ENCODE measurements at places on chromosomes 13 and 19. TPM values are rescaled to one million over a fixed set of nuclear protein-coding genes. Genes with fewer than 3 reads are reported as not detected.
A peak's percentile ranks its signal among the peaks of the same experiment; 100 is the strongest.

- H3K27ac ChIP-seq = peak overlapping the region; percentile 5
- peaks cover 7% of the 10 kb centered on the region for H3K36me3 ChIP-seq
- no peak overlapping the region for H3K4me3 ChIP-seq
- DNase-seq = no peak
- no peaks in the 10 kb centered on the region for H3K27me3 ChIP-seq
Observed at GRCh38 chr19:21321996-21322395, 7.2 kb downstream of the ZNF708 start.

DNA sequence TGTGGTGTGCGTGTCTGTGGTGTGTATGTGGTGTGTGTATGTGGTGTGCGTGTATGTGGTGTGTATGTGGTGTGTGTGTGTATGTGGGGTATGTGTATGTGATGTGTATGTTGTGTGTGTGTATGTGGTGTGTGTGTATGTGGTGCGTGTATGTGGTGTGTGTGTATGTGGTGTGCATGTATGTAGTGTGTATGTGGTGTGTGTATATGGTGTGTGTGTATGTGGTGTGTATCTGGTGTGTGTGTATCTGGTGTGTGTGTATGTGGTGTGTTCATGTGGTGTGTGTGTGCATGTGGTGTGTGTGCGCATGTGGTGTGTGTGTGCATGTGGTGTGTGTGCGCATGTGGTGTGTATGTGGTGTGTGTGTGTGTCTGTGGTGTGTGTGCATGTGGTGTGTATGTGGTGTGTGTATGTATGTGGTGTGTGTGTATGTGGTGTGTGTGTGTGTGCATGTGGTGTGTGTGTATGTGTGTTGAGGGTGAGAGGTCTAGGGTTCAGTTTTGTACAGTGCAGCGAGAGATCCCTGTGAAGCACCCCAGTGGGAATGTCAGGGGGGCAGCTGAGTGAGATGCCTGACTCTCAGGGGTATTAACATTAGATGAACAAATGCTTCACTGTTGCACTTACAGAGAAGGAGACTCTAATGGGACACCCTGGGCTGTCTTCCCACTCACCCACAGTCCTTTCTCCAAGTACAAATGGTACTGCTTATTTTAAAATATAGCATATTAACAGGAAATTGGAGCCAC, 61.3 kb upstream of the MEDAG start:
- H3K36me3 ChIP-seq = no peaks in the 10 kb centered on the region
- no peak for DNase-seq
- H3K4me1 ChIP-seq = no peaks in the 10 kb centered on the region

DNA sequence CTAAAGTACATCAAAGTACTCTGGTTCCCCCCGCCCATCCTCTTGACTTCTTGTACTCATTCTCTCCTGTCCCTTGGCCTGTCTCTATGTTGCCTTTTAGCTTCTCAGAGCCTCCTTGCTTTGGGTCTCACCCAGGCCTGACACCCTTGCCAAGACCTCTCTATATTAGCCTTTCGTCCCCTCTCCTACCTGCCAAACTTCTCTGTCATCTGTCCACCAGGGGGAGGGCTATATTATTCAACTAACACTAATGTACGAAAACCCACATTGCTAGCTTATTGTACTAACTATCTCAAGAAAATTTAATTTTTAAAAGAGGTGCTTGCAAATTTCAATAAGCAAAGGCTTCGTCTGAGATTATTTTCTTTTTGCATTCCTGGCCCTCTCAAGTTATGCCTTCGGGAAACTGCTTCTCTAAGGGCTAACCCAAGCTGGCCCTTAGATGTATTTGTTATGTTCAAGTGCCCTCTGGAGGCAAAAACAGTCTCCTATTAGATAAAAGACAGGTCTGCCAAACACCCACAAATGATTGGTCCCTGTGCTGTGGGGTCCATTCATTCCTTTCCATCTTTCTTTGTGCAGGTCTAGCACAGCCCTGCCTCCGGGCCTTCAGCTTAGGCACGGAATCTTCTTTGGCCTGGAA, 6.3 kb upstream of the MRPS31 start:
- H3K27me3 ChIP-seq = no peaks in the 10 kb centered on the region
- H3K4me3 ChIP-seq = no peak overlapping the region
- peak; percentile 41 for DNase-seq
- H3K4me1 ChIP-seq = peaks cover 19% of the 10 kb centered on the region
- H3K27ac ChIP-seq = peak overlapping the region; percentile 79

KCNC3 gene
- 0.47 TPM for total RNA-seq

DNA sequence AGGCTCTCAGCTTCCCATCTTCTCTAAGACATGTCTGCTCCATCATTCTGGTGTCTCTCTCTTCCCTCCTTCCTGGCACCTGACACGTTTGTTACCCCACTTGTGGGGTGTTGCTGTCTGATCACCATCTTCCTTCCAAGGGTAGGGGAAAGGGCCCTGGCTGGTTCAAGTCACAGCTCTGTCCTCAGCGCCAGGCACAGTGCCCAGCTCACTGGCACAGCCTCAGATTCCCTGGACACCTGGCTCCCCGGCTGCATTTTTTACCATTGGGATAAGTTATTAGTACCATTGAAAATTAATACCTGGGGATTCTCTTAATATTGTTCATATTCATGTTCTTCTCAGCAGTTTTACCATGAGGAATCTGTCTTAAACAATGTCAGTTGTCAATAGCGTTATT, 50.8 kb upstream of the LDLR start:
- no peak overlapping the region for H3K27ac ChIP-seq
- H3K4me3 ChIP-seq = no peak overlapping the region
- no peak for DNase-seq
- peaks cover 83% of the 10 kb centered on the region for H3K36me3 ChIP-seq
- H3K4me1 ChIP-seq = peaks cover 4% of the 10 kb centered on the region

GRCh38 chr19:56423985-56424353, 19.8 kb downstream of the ZNF583 start:
- DNase-seq = no peak
- H3K36me3 ChIP-seq = peaks cover 7% of the 10 kb centered on the region
- no peak overlapping the region for H3K27ac ChIP-seq
- H3K4me3 ChIP-seq = no peak overlapping the region
- no peaks in the 10 kb centered on the region for H3K4me1 ChIP-seq

KLK10 gene
- 0.42 TPM for total RNA-seq

DNA sequence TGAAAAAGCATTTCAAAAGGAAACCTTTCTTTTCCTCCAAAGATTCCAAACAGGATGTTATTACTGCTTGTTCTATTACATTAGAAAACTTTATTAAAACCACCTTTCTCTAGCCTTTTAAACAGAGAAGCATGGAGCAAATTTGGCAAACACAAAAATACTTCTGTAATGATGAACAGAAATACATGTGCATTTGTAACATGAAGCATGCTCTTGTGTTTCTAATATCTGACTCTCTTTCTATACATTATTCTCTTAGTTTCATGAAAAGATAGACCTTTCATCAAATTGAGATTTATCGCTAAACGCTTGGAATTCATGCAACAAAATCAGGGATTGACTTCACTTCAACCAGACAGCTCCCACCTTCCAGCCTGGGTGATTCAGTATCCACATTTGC, 152.8 kb upstream of the IRS2 start:
- no peak overlapping the region for H3K27ac ChIP-seq
- no peaks in the 10 kb centered on the region for H3K4me1 ChIP-seq
- no peaks in the 10 kb centered on the region for H3K36me3 ChIP-seq
- H3K27me3 ChIP-seq = no peaks in the 10 kb centered on the region

DNA sequence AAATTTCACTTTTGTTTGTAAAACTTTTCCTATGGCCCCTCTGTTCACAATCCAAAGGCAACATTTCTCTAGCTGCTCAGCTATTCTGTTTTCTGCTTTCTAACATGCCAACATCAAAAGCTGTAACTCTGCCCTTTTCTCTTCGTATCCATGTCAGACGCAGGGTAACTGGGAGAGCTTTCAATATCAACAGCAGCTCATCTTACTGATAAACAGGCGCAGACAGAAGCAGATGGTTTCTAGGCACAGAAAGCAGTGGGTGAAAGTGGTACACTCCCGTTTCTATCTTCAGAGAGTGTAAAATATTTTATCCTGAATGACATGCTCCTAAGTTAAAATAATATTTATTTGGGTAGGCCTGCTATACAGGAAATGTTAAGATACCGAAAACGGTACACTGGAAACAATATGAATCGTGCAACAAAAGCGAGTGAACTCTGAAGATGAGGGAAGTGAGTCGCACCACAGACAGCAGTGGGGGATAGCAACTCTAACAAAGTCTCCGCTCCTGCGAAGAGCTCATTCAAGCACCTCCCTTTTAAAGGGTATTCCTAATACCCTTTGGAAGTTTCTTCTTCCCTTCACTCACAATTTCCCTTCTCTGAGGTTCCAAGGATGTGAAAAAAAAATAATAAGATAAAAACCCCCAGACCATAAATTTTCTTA, 798.3 kb downstream of the GPC5 start:
- no peaks in the 10 kb centered on the region for H3K36me3 ChIP-seq
- no peak for DNase-seq
- H3K27me3 ChIP-seq = no peaks in the 10 kb centered on the region
- no peak overlapping the region for H3K27ac ChIP-seq

PRTN3 gene
- total RNA-seq = 25.2 TPM

DNA sequence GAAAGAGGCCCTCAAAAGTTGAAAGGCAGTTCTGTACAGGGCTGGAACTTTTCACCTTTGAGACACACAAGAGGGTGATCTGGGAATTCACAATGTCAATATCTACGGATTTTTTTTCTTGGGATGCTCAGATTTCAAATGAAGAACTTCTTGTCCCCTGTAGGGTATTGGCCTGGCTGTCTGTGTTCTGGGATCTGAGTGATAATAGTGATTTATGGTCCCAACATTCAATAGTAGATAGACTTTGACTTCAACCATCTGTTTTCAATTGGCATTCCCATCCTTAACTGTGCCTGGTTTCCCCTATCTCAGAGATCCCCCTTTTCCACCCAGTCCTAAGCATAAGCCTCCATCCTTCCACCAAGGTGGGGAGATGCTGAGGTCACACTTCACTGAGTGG, 274.1 kb downstream of the COG6 start:
- no peak overlapping the region for H3K27ac ChIP-seq
- no peaks in the 10 kb centered on the region for H3K4me1 ChIP-seq
- no peaks in the 10 kb centered on the region for H3K36me3 ChIP-seq
- no peak for DNase-seq

Measured in thymus (tissue), 14 donors.